Activated T-cell treated with anti-CD3 and anti-CD28 coated beads for 24 hours (primary cell): ENCODE measurements at places on chromosomes 11 and 22.

- no peak for DNase-seq
These were observed 23.0 kb downstream of the SIK3 start for GRCh38 chr11:117075186-117075585.

GRCh38 chr11:27754035-27755017 lies 54.1 kb upstream of the BDNF start:
- DNase-seq = no peak

GRCh38 chr22:50318698-50319411 lies 8.0 kb downstream of the DENND6B start:
- DNase-seq = no peak

DNA sequence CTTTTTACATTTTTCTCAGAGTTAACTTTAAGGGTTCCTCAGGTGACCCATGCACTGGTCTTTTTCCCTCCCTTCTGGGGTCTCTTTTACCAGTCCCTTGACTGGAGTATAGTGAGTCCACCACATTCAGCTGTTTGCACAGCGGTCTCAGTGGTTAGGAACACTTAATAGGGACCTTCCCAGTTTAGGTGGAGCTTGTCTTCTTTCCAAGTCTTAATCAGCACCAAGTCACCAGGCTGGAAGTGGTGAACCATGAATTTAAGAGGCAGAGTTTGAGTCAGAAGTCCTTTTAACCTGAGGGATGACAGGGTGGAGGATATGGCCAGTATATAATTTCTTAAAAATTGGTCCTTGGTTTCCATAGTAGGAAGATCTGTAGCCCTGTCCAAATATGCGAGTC lies 349.7 kb upstream of the MPPED2 start:
- no peak for DNase-seq

- DNase-seq = no peak
These were observed 121.5 kb downstream of the KCNQ1OT1 start for GRCh38 chr11:2577991-2578928.

GRCh38 chr11:6356503-6357055 lies 33.7 kb upstream of the SMPD1 start:
- no peak for DNase-seq

- no peak for DNase-seq
These were observed 144.6 kb upstream of the RASSF10 start for GRCh38 chr11:12864316-12865156.

DNA sequence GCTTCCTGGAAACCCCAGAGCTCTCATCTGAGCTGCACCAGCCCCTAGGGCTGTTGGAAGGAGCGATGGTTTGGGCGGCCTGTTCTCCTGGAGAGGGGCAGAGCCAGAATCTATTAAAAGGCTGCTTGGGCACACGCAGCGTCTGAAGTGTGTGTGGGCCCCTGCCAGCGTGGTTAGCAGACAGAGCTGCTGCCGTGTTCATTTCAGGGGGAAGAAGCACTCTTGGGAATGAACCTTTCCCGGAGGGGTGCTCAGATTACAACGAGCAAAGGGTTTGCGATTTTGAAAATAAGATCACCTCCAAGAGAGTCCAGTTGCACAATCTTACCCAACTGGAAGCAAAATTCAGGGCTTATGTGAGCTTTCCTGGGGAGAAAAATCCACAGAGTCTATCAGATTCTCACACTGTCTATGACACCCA lies 12.9 kb downstream of the ANO1 start:
- no peak for DNase-seq

GRCh38 chr11:132072044-132072857 lies 701.8 kb downstream of the NTM start:
- DNase-seq = no peak

DNA sequence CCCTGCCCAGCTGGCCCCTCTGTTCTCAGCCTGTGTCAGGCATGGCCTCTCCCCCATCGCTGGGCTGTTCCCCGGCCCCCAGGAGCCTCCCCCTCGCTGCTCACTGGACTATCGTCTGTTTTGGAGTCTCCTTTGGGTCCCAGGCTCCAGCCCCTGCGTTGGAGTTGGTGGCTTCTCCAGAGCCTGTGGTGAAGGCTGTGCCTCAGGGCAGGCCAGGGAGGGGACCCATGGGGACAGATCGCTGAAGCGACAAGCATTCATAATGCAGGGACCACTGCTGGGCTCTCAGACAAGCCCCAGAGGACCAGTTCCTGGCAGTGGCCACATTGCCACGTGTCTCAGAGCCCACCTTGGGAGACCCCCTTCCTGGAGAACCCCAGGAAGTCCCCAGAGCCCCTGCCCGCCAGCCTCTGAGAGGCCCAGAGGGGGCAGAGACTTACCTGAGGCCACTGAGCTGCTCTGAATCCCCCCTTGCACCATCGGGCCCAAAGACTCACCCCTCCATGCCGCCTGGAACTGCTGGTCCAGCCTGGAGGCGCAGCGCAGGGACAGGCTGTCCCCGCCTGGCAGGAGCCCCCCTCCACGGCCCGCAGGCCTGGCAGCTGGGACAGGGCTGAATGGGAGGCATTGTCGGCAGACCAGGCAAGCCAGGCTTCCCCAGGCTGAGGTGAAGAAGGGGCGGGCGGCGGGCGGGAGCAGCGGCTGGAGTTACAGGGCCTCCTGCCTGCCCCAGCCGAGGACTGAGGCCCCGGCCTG lies at the start of gene CHADL:
Gene CHADL (minus strand): TSS at position 555 of the 756 bp plus-strand sequence. CDS start 50 bp downstream, at position 505.
- no peak for DNase-seq

- no peak for DNase-seq
These were observed 3.3 kb downstream of the KDELR3 start for GRCh38 chr22:38471237-38471636.

- DNase-seq = no peak
These were observed at the start of gene BARX2 for GRCh38 chr11:129375751-129376657. BARX2 (plus strand) TSS chr11:129375848; CDS start chr11:129376036, 188 bp downstream.

DNA sequence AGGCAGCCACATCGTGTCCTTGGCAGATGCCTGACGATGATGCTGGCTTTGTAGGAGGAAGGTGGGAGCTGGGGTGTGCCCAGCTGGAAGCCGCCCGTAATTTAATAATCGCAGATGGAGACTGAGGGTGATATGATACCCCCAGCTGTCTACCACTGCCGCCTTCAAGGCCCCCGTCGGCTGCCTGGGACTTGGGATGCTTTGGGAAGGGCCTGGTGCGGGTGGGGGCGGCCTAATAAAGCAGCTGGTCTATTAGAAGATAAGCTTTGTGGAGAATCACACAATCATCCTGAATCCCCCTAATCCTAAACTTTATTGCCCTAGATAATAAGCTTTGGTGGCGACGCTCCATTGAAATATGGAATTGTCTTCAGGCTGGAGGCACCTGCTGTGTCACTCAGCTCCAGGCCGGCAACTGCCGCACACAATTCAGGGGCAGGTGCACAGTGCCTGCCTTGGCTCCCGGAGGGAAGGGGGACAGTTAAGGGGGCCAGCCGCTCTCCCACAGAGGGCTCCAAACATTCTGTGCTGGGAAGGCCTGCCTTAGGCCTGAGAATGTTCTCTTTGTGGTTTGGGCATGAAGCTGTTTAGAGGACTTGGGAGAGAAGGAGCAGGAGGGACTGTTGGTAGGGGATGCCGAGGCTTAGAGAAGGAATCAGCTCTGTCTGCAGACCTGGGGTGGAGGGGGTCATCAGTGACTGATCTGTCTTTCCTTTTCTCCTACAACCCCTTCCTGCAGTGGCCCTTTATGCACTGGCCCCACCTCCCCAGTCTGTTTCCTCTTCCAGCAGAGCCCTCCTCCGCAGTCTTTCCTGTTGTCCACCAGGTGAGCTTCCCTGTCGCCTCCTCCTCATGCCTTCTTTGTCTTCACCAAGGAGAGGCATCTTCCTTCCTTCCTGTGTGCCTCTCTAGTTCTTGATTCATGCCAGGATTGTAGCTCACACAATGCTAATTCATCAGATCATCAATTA lies 65.3 kb downstream of the ARL14EP start:
- DNase-seq = no peak

GRCh38 chr11:30392221-30392784 lies 69.4 kb downstream of the ARL14EP start:
- DNase-seq = no peak

GRCh38 chr11:70358753-70359152 lies 39.6 kb upstream of the CTTN start:
- no peak for DNase-seq

DNA sequence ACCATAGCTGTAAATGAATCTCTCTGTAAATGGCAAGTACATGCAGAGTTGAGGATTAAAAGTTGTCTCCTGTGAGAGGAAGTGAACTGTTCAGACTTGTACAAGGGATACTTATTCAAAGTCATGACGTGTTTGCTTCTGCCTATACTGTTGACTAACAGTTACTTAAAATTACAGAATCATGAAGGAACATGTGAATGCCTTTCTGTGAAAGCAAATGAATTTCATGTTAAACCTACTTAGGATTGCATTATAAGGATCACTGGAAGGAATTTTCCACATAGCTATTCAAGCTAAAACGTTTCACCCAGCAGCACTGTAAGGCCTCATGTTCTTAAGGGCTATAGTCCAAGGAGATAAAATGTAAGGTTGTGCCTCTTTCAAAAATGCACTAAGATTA lies 93.4 kb upstream of the BIRC3 start:
- no peak for DNase-seq

DNA sequence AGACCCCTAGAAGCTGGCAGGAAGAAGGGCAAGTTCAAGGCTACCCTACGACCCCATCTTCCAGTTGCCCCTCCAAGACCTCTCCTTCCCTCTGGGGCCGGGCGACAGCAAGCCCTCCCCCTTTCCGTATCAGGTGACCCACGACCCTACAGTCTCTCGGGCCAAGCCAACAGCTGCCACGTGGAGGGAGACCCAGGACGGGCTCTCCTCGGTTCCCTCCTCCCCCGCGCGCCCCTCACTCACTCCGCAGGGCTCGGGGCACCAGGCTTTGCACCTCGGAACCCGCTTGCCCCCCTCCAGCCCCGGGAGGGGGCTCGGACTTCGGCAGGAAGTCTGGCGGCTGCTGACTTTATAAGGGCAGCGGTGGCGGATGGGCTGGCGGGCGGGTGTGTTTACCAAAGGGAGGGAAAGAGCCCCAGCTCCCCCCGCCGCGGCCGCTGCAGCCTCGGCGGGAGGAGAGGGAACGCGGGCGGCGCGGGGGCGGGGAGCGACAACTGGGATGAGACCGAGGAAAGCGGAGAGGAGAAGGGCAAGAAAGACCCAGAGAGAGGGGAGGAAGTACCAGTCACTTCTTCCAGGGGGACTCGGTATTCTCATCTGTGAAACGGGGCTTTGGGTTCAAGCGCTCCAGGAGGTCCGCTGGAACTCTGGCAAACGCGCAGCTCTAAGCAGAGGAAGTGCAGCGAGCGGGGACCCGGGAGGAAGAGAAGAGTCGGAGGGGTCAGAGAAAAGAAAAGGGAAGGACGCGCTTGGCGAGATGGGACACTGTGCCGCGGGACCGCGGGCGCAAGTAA lies 767 bp downstream of the SLC43A1 start:
- peak; percentile 36 for DNase-seq

DNA sequence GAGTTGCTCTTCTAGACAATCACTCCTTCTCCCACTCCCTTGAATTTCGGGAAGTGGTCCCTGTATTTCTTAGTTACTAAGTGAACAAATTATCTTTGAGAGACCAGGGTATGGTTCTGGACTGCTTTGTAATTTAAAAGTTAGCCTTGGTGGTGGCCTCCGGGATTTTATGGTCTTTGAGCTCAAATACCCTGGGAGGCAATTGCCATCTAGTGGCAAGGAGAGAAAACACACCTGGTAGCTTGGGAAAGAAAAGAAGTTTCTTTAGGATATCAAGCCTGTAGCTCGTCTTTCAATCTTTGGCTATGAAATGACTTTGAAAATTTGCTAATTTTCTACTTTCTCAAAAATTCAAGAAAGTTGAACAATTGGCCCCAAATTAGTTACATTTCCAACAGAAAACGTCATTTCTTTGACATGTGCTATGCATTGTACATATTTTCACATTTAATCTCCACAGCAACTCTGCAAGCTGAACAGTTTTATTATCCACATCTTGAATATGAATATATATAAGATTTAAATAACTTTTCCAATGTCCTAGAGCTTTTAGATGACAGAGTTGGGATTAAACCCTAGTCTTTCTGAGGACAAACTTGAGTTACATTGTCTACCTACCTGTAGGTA lies 39.1 kb downstream of the MMP27 start:
- peak; percentile 12 for DNase-seq

- no peak for DNase-seq
These were observed 57.9 kb upstream of the SYT13 start for GRCh38 chr11:45344028-45344427.

- no peak for DNase-seq
These were observed 8.9 kb downstream of the RELT start for GRCh38 chr11:73384872-73385689.

DNA sequence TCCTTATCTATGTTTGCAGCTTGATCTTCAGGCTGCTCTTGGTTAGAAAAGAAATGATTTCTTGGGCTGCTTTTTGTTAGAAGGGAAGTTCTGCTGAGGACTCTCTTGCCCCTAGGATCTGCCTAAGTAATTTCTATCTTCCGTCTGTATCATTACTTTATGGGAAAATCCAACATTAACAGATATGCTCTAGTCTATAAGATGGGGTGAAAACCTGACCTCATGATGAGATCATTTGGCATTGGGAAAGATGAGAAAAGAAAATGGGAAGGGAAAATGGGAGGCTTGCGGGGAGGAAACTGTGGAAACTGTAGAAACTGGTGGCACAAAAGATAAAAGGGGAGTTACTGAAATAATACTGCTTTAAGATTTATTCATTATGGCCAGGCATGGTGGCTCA lies 63.6 kb downstream of the FDX1 start:
- DNase-seq = no peak

DNA sequence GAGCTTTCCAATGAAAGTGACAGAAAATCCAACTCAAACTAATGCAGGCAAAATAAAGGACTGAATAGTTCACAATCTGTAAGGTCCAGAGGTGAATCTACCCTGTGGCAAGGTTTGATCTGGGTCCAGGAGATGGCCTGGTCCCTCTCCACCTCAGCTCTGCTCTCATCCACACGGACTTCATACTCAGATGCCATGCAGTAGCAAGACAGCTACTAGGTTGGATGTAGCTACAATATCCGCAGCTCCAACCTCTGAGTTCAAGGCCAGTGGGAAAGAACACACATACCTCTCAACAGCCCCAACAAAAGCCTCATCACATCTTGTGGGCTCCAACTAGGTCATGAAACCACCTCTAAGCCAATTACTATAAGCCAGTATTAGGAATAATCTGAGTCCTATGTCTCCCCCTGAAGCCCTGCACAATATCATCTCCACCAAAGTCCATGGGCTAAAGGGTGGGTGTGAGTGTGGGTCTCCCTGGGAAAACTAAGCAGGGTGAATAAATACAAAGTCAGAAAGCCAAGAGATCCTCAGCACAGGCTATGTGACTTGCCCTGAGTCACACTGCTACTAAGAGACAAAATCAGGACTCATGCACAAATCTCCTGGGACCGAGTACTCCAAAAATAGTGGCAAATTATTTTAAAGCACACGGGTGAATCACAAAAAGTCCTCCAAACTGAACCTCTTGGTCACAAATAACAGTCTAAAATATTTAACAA lies 78.8 kb downstream of the LARGE1 start:
- DNase-seq = no peak

GRCh38 chr22:42769574-42770447 lies 49.1 kb upstream of the A4GALT start:
- no peak for DNase-seq

DNA sequence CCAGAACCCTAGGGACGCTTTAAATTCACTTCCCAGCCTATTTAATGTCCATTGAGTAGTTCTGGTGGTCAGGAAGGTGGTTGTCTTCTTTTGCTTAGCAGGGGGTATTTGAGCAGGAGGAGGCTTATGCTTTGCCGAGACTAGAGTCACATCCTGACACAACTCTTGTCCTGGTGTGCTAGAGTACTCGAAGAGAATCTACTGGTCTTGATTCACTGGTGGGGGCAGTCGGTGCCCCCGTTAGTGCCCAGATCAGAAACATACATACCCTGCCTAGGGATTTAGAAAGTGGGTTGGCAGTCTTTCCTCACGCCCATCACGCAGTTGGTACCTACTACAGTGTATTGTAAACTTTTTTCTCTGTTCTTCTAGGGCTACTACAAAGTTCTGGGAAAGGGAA lies 2.7 kb downstream of the RPL27A start:
- no peak for DNase-seq

GRCh38 chr11:16397390-16397789 lies 41.0 kb upstream of the SOX6 start:
- DNase-seq = no peak
